ENCODE measurements at places on chromosomes 11 and 22. TPM values are rescaled to one million over a fixed set of nuclear protein-coding genes. Genes with fewer than 3 reads are reported as not detected.

DNA sequence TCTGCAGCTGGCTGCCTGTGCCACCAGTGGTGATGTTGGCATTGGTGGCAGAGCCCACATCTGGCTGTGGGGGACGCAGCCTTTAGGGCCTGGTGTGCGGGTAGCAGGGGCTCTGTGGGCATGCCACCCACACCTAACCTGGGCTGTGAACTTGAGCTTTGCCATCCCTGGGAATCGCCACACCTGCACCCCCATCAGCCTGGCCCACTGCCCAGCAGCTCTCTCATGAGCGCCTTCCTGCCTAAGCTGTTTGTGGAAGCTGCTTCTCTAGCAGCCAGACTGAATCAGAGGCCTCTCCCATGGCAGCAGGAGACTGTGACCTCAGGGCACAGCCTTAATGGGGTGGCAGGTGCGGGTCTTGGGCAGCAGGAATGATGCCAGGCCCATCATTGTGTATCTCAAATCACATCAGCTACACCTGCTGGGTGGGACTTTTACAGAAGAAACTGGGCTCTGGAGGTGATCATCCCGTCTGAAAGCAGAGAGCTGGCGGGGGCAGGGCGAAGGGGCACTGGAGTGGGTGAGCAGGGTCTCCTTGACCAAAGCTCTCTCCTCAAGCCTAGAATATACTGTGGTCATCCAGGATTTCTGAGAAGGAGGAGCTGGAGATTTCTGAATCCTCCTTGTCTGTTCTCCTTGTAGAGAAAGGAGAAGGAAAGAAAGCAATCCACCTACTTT lies 17.8 kb upstream of the CARS1 start:
- peak; percentile 45 for DNase-seq

- no peak for DNase-seq
Measured at GRCh38 chr11:79982185-79982584, 541.4 kb upstream of the TENM4 start.

GRCh38 chr11:132844956-132845696 lies 687.2 kb downstream of the OPCML start:
- peak; percentile 76 for DNase-seq

TRIM22 gene
- 185 TPM for total RNA-seq
